ENCODE measurements at places on chromosomes 16 and 17.

- no peak for DNase-seq
Observed at GRCh38 chr16:65095090-65095728, 26.7 kb downstream of the CDH11 start.

DNA sequence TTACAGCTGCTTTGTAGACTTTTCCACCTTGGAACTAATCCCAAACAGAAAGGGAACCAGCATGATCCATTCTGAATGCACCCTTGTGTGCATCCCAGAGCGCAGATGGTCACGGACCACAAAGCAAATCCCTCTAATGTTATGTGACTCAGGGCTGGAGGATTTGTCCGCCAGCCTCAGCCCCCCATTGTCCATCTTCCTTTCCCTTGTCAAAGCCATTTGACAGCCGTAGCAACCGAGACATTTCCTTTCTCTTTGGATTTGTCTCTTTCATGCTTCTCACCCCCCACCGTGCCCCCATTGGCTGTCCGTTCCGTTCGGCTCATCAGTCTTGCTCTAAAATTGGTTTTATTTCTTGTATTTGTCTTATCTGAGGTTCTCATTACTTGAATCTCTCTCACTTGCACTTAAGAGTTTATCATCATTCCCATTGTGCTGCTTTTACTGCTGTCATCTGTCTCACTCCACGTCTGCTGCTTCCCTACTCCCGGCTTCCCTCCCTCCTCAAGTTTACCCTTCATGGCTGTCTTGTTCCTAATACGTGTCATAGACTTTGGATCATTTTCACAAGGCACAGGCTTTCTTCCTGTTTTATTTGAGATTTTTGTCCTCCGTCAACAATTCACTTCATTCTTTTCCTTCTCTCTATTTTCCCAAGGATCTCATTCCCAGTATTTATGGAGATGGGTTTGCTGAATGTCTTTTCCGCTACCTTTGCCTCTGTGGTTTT lies 163.4 kb upstream of the ERCC4 start:
- DNase-seq: no peak

- DNase-seq: no peak
Observed at GRCh38 chr16:49489686-49490320, 116.2 kb downstream of the C16orf78 start.

DNA sequence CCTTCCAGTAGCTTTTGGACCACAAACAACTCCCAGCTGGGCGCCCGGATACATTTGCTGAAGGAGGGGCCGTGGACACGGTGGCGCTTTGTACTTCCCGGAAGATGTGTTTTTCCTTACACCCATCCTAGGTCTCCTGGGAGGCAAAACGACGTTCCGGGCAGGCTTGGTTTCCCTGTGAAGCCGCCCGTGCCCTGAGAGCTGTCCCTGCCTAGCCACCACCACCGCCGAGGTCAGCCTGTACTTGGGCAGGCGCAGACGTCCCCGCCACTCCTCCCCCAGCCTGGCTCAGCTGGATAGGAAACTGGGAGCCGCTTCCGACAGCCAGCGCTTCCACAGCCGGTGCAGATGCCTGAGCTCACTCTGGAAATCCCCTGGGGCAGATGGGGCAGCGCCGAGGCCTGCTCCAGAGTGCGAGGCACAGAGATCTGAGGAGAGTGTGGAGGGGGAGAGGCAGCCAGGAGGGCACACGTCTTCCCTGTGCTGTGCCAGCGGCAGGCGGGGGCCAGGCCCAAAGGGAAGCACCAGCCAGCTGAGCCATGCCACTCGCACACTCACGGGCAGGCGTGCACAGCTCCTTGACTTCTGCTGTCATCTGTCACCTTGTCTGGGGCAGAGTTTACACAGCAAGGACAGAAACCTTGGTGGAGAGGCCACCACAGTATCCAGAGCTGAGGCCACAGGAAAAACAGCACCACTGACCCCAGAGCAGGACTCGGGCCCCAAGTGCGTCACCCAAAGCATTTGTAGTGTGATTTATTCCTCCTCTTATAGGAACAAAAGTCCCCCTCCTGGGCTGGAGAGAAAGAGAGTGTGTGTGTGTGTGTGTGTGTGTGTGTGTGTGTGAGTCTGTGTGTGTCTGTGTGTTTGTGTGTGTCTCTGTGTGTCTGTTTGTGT lies 3.0 kb downstream of the RHBDF2 start:
- DNase-seq: no peak

DNA sequence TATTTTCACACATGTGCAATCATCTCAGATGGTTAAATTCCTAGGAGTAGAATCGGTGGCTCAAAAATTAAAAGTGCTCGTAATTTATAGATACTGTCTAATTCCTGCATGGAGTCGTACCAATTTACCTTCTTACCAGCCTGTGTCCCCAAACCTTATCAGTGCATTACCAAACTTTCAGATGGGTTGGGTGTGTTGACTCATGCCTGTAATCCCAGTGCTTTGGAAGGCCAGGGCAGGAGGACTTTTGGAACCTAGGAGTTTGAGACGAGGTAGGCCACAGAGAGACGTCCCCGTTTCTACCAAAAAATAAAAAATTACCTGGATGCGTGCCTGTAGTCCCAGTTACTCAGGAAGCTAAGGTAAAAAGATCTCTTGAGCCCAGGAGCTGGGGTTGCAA lies 34.5 kb upstream of the GPRC5B start:
- no peak for DNase-seq

DNA sequence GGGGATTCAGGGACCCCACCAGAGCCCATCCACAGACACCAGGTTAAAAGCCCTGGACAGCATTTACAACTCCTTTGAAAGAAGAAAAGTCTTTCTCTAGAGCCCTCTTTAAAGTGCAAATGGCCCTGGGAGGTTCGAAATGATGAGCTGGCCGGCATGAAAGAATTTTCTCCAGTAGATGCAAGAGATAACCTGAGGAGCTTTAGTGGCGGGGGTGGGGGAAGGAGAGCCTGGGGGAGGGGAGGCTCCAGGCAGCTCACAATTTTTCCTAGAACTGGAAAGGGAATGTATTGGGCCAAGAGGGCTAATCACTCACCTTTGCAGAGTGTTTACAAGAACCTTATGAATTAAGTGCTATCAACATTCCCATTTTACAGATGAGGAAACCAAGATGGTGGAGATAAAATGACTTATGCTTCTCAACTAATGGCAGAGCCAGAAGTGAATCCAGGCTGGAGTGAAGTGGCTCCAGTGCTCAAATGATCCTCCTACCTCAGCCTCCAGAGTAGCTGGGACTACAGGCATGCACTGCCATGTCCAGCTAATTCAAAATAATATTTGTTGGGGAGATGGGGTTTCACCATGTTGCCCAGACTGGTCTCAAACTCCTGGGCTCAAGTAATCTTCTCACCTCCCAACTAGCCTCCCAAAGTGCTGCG lies 4.2 kb upstream of the CDH1 start:
- no peak for DNase-seq

DNA sequence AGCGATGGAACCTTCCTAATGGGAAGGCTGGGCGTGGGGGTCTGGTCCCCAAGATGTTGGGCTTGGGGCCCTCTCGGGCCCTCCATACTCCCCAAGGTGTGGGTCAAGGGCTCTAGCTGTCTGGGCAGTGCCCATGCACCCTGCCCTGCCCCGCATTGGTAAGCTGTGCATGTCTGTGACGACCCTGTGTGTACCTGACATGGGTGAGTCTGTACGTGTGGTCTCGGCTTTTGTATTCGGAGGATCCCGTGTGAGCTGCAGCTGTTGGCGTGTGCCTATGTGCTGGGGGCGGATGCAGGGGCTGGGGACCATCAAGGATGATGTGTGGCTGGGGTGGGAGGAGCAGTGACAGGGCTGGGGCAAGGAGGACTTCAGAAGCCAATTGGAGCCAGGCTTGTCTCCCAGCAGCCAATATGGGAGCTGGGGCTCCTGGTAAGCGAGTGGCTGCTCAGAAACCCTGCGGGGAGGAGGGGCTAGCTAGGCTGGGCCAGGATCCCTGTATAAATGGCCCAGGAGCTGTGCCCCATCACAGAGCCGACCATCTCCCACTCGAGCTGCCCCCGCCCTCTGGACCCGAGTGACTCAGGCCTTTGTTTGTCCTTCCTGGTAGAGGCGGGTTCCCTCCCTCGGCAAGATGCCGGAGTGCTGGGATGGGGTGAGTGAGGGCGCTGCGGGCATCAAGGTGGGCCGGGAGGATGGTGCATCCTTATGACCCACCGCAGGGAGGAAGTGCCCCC lies at the start of gene NDRG4:
Gene NDRG4 (plus strand): TSS at position 529 of the 737 bp plus-strand sequence. CDS start 106 bp downstream, at position 635.
- DNase-seq: no peak

- no peak for DNase-seq
Observed at GRCh38 chr17:19285213-19285900, 48.2 kb downstream of the EPN2 start.

- no peak for DNase-seq
Observed at GRCh38 chr16:11852092-11852809, 909 bp upstream of the RSL1D1 start.

DNA sequence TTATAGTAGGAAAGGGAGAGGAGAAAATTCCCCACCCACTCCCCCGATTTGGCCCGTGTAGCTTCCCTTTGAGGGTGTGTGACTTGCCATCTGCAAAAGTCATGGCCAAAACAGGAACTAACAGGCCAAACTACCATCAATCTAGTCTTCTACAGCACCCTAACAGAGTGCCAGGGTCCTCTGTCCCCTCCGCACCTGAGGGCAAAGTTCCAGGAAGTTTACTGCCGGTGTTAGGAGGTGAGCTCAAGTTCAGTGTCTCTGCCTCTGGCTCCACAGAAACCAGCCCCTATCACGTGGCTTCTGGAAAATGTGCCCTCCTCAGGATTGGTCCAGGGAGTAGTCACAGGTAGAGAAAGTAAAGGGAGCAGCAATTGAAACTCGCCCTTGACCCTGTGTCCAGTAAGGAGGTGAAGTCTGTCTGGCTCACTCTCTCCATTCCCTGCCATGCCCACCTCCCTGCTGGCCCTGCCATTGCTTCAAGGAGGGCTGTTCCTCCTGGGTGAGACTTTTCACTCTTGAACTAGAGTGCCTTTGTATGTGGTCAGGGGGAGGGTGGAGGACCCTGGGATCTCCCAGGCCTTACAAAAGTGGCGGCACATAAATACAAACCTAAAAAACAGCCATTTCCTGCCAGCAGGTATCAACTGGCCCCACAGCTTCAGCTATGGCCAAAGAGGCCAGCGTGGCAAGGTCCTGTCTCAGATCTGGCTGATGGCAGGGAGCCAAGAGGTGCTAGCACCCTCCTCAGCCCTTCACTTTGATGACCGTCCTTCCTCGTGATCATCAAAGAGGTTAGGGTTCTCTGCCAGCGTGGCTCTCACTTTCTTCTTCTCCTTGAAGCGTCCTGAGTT lies 5.3 kb downstream of the PRR15L start:
- DNase-seq: no peak

- no peak for DNase-seq
Observed at GRCh38 chr17:31390748-31391495, 553 bp upstream of the RAB11FIP4 start.

DNA sequence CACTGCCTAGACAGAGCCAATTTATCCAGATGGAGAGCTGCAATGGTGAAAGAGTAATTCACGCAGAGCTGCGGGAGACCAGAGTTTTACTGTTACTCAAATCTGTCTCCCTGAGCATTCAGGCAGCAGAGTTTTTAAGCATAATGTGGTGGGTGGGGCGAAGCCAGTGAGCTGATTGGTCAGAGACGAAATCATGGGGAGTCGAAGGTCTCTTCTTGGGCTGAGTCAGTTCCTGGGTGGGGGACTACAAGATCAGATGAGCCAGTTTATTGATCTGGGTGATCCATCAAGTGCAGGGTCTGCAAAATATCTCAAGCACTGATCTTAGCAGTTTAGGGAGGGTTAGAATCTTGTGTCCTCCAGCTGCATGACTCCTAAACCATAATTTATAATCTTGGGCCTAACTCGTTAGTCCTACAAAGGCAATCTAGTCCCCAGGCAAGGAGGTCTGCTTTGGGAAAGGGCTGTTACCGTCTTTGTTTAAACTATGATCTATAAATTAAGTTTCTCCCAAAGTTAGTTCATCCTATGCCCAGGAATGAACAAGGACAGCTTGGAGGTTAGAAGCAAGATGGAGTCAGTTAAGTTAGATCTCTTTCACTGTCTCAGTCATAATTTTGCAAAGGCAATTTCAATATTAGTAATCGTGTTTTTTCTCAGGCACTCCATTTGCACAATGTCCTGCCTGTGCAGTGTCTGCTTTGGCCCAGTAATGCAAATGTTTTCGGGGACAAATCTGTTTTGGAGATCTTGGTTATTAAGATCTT lies 27.0 kb downstream of the PIGL start:
- DNase-seq: no peak

- DNase-seq: no peak
Observed at GRCh38 chr17:64630309-64631223, 31.5 kb downstream of the SMURF2 start.

DNA sequence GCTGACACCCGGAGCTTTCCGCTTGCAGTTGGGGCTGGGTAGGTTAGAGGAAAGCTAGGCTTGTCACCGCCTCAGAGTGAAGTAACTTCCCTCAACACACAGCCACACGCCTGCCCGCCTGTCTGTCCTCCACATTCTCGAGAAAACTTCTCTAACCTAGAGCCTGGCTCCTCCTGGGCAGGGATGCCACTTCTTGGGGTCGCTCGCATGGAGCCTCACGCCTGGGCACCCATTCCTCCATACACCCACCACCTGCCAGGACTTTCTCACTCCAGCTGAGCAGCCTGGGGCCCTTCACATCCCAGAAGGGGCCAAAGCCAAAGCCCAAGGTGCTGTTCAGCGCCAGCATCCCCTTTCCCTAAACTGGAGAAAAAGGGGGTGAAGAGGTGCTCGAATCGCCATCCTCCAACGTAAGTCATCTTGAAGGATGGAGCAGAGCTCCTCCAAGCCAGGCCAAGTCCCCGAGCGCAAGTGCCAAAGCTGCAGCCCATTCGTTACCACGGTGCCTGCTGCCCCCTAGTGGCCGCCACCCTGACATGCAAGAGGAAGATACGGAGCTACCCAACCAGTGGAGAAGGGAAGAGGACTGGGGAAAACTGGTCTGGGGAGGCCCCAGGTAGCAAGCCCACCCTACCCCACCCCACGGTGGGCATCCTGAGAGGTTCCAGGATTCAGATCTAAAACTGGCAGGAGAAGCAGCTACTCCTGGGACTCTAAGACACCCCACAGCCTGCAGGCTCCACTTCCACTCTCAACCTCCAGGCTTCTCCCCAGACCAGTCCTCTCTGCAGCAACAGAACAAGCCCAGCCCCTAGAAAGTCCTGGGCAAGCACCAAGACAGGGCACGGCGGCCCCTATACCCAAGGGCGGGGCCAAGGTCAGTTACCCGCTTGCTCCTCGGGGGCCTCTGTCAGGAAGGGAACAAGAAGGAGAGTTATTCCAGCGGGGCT lies 63.1 kb downstream of the MYO18A start:
- peak; percentile 51 for DNase-seq

Measured in stimulated activated CD8-positive, alpha-beta memory T cell treated with anti-CD3 and anti-CD28 coated beads, Interleukin-4, amount 100 ng/mL, for 4 hours (primary cell).